NCI-H526 (cell line): ENCODE measurements at places on chromosomes 7 and 10.

GRCh38 chr10:93154531-93154930, 80.8 kb downstream of the CYP26A1 start:
- DNase-seq = no peak

DNA sequence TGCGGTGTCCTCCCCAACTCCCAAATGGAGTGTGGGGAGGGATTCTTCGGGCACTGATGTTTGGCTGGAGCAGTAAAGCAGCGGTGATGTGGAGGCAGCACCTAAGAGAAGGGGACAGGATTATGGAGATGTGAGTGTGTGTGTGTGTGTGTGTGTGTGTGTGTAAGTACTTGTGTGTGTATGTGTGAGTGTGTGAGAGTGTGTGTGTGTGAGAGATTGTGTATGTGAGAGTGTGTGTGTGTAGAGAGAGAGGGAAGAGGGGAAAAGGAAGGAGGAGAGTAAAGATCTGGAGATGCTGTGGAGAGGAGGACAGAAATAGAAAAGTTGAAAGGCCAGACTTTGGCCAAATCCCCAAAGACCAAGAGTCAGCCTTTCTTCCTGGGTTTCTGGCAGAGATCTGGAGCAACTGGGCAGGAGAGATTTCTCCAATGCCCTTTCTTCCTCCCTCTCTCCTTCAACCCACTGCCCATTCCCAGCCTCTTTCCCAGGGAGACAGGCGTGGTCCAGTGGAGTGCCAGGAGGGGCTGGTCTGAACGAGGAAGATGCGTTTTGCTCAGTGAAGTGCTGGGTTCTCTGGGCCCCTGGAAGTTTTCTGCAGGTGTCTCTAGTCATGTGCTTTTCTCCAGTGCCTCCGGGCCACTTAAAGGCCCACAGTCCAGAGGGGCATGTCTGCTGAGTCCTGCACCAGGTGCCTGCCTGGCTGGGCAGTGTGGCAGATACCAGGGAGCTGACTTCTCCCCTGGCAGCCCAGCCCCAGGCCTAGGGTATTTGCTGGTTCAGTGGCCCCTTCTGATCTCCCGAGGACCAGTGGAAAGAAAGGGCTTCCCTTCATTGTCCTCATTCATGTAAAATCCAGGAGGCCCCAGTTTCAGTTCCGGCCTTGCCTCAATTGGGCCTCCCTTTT, 60.5 kb downstream of the HK1 start:
- no peak for DNase-seq

DNA sequence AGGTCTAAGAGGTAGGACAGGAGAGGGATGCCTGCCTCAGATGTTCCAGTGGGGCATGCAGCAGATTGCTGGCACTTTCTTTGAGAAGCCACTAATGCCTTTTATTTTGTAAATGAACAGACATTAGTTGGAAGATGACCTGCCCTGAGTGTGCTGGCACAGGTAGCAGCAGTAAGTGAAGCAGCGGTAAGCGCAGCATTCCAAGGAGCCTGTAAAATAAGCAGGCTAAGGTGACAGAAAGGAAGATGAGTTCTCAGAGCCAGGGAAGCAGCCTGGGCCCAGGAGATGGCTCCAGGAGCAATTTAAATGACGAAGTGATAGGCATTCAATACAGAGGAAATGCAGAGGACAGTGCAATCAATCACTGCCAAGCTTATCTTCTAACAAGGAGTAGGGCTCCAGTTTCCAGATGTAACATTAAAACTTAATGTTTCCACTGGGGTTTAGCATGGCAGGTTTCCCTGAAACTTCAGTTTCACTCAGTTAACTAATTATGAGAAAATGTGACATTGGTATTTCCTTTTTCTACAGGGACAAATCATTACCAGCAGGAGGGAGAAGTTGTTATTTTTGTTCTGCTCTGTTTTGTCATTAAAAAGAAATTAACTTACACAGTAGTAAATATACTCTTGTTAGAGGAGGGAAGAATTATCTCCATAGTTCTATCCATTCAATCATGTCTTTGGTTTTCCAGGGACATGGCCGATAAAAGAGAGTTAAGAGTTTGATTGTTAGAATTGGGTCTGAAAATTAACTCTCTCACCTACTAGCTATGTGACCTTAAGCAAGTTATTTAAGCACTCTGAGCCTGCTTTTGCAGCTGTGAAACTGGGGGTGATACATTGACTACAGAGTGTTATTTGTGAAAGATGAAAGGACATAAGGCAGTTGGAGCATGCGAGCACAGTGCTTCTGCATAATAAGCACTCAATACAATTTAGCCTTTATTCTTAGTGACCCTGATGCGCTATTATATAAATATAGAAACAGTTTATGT, 96.6 kb upstream of the PTN start:
- no peak for DNase-seq

GRCh38 chr10:63260860-63261251, 127.7 kb downstream of the NRBF2 start:
- no peak for DNase-seq

GRCh38 chr7:28533731-28534531, 121.6 kb downstream of the CREB5 start:
- no peak for DNase-seq

- no peak for DNase-seq
These were observed 30.4 kb downstream of the ZNF786 start for GRCh38 chr7:149060156-149060555.

DNA sequence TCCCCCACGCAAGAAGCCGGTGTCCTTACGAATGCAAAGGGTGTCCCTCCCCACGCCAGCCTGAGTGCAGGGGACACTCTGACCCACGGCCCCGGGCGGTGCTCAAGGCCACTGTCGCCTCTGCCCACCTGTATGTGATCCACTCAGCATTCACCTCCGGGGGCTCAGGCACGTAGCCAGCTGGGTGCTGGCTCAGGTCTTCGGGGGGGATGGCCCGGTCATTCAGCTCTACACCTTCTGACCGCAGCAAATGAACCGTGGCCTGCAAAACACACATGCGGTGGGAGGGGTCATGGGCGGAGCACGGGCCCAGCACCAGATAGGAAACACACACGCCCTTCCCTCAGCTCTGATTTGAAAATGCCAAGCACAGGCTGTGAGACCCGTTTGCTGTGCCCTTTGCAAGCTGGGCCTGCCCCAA, 25.9 kb downstream of the CFAP46 start:
- no peak for DNase-seq

- DNase-seq = no peak
These were observed 14.4 kb downstream of the MARCHF5 start for GRCh38 chr10:92305133-92306072.

GRCh38 chr10:112261281-112261822, 21.8 kb upstream of the TECTB start:
- DNase-seq = no peak

GRCh38 chr10:27710014-27710413, 35.6 kb downstream of the MKX start:
- DNase-seq = no peak

DNA sequence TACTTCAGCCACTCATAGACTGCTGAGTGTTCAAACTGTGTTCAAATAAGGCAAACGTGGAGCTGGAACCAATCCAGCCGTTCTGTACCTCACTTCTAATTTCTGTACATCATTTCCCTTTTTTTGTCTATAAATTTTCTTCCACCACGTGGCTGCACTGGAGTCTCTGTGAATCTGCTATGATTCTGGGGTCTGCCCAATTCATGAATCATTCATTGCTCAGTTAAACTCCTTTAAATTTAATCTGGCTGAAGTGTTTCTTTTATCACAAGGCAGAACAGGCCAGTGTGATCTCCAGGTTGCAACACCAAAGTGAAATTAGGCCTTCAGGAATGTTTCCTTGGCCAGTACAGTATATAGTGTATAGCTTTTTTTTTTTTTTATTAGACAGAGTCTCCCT, 53.5 kb downstream of the DNAJC12 start:
- DNase-seq = no peak

DNA sequence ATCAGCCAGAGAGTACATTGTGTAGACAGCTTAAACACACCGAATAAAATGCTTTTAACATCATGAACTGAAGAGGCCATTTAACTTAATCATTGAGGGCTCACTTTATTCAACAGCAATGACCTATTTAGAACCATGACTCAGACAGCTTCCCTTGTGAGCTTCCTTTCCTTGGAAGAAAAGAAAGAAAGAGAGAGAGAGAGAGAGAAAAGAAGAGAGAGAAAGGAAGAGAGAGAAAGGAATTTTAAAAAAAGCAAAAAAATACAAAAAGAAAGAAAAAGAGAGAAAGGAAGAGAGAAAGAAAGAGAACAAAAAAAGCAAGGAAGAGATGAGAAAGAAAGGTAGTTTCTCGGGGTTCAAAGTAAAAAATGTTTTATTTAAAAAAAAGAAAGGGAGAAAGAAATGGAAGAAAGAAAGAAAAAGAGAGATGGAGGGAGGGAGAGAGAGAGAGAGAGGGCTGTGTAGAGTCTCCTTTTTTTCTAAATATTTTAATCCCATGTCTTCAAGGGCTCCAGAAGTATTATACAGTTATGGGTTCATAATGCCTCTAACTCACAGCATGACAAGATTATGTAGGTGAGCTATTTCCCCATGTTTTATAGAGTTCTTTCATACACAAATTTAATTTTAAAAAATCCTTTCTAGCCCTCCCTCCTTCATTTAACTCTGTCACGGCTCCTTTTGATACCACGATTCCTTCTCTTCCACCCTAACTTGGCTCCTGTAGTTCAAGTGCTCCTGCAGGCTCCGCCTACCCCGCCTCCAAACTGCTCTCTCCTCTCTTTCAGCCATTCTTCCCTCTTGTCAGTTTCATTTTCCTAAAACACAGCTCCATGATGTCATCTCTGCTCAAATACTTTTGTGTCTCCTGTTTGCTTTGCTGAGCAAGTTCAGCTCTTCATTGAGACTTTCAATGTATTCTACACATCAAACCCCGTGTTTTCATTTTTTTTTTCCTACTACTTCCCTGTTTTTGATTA, 85.5 kb downstream of the PRTFDC1 start:
- DNase-seq = no peak

DNA sequence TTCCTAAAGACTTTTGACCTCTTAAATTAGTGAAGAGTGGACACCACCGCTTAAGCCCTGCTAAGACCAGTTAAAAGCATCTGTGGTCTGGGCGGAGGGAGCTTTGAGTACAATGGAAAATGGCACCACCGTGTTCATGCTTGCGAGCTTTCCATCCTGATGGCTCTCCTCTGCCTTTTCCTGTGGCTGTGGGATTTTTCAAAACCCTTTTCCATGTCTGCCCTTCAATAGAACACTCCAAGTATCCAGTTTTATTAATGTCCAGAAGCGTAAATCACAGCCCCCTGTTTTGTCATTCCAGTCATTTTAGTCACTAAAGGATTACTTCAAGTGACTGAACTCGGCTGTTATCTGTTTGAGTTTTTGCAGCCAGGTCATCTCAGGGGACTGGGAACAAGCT, 181.8 kb downstream of the MGMT start:
- no peak for DNase-seq

GRCh38 chr7:50268990-50269389, 35.5 kb upstream of the IKZF1 start:
- DNase-seq = no peak
